Pons (tissue), 1 donor: ENCODE measurements at places on chromosomes 16 and 17.

- DNase-seq: no peak
Observed at GRCh38 chr17:11539637-11540036, 58.6 kb upstream of the DNAH9 start.

DNA sequence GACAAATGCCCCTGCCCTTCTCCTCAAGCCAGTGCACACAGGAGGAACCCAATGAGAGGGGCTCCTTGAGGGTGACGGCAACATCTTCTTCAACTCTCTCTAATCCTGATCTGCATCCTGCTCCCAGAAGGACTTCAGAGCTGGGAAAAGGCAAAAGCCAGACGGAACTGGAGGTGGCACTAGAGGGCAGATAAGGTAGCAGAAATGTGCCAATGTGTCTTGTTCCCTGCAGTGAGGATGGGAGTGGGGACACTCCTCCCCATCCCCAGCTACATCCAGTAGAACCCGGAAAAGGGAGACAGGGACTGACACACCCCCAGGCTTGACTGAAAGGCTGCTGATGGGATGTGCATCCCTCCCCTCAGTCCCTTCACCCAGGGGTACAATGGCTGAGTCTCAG lies 28.5 kb downstream of the SRCIN1 start:
- no peak for DNase-seq

DNA sequence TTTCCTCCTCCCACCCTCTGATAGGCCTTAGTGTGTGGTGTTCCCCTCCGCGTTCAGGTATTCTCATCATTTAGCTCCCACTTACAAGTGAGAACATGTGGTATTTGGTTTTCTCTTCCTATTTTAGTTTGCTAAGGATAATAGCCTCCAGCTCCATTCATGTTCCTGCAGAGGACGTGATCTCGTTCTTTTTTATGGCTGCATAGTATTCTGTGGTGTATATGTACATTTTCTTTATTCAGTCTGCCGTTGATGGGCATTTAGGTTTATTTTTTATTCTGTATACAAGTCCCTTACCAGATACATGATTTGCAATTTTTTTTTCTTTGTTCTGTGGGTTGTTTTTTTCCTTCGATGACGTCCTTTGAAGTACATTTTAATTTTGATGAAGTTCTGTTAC lies 18.8 kb upstream of the CDK5R1 start:
- no peak for DNase-seq

GRCh38 chr16:73418691-73419090 lies 370.8 kb upstream of the ZFHX3 start:
- DNase-seq: no peak

GRCh38 chr17:31414550-31414918 lies 23.1 kb downstream of the RAB11FIP4 start:
- no peak for DNase-seq

- no peak for DNase-seq
Observed at GRCh38 chr16:55035029-55035428, 104.4 kb downstream of the IRX5 start.

DNA sequence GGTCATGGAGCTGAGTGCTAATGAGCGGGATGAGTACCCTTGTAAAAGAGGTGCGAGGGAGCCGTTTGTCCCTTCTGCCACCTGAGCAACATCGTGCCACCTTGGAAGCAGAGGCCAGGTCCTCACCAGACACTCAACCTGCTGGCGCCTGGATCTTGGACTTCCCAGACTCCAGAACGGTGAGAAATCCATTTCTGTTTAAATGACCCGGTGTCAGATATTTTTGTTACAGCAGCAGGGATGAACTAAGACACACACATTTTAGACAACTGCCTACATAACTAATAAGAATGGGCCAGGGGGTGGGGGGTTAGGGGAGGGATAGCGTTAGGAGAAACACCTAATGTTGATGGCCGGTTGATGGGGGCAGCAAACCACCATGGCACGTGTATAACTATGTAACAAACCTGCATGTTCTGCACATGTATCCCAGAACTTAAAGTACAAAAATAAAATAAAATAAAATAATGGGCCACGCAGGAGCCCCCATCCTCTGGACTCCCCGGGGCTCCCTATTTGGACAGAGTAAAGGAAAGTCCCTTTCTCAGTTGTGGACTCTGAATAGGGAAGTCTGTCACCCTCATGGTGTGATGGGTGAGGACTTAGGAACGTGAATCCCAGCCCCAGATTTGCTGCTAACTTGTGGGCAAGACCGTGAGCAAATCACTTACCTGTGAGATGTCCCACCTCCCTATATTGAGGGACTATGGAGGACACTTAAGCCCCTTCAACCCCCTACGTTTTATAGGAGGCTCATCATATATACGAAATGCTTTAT lies 60.6 kb upstream of the DNAH17 start:
- no peak for DNase-seq

DNA sequence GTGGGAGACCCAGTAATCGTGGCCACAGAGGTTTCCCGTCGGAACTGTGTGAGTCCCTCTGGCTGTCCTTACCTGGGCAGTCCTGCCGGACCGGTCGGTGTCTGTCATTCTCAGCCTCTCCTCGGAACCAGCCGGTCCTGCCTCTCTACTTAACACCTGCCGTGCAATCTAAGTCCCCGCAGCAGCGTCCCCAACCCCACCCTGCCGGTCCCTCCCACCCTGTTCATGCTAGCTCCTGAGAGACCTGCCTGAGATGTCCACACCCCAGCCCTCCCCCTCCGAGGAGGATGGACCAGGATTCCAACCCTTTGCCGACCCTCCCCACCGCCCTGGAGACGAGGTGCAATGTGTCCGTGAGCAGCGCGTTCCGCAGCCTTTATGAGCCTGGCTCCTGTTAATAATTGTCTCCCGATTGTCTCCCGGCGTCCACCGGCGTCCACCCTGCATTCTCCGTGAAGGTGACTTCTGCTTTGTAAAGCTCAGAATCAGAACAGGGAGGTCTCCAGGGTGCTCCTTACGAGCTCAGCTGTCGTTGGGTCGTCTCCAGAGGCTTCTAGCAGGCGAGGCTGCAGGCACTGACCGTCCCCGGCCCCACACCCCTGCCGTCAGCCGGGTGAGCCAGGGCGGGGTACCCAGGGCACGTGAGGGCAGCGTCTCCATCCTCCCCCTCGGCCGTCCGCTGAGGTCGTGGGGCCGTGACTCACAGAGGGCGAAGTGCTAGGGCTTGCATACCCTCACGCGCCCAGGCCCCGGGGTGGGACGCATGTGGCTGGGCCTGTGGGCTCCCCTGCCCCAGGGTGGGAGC lies 10.1 kb downstream of the METRNL start:
- no peak for DNase-seq

GRCh38 chr17:77423589-77424451 lies 283.1 kb downstream of the SEC14L1 start:
- DNase-seq: peak; percentile 60

DNA sequence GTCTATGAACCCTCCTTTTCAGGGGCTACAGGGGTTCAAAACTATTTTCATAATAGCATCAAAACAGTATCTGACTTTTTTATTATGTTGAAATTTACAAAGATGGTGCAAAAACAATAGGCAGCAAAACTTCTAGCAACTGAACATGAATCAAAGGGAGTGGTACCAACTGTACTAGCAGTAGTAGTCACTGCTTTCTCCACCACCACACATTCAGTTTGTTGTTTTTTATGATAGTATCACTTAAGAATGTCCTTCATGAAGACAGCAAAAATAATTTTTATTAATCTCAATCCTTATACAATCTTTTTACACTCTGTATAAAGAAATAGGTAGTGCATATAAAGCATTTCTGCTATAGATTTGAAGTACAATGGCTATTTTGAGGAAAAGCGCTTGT lies 47.6 kb downstream of the MED13 start:
- DNase-seq: no peak

DNA sequence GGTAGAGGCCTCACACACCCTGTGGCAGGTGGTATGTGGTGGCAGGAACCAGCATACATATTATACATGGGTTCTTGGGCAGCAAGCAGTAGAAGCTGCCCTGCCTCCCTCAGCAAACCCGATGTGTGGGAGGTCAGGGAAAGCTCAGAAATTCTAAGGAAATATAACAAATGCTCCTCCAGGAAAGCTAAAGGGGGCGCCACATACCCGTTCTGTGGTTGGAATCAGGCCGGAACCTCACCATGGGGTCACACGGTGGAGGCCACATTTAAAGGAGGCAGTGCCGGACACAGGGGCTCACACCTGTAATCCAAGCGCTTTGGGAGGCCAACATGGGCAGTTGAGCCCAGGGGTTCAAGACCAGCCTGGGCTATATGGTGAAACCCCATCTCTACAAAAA lies 12.4 kb upstream of the KATNB1 start:
- no peak for DNase-seq

- DNase-seq: no peak
Observed at GRCh38 chr16:30604316-30604947, 5.8 kb downstream of the ZNF689 start.

GRCh38 chr17:82807562-82807961 lies 32.3 kb downstream of the ZNF750 start:
- no peak for DNase-seq

DNA sequence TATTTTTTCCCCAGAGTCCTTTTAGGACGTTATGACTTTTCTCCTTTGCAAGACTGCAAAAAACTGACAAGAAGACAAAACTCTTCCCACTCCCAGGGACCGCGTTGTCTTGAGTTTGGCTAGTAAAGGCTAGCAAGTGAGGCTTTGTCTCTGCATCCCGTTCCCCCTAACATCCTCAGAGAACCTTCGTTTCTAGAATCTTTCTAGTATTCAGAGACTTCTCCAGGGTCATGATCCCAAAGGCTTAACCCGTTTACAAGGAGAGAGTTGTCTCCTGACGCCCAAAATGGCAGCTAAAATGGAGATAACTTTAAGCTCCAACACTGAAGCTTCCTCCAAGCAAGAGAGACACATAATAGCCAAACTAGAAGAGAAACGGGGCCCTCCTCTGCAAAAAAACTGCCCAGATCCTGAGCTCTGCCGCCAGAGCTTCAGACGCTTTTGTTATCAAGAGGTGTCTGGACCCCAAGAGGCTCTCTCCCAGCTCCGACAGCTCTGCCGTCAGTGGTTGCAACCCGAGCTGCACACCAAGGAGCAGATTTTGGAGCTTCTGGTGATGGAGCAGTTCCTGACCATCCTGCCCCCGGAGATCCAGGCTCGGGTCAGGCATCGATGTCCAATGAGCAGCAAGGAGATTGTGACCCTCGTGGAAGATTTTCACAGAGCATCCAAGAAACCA lies 843 bp downstream of the ZNF174 start:
- DNase-seq: no peak

DNA sequence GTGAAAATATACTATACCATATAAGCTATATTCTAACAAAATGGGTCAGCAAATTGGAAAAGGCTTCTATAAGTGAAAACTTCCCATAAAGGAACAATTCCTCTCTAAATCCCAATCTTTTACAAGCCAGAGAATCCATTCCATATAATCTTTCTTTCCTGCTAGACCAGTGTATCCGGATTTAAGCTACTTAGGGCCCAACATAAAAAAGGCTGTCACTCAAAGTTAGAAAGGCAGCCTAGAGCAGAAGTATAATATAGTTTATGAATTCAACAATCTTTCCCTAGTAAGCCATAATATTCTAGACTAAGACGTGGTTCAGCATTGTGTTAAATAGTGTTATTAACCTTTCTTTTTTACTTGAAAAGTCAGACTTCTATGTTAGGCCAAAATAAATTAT lies 93.0 kb downstream of the SKAP1 start:
- DNase-seq: no peak

GRCh38 chr16:71927383-71927782 lies 32.1 kb downstream of the IST1 start:
- DNase-seq: peak; percentile 34

- no peak for DNase-seq
Observed at GRCh38 chr16:89320782-89321501, 103.4 kb downstream of the ZNF778 start.

- no peak for DNase-seq
Observed at GRCh38 chr17:65697661-65698060, 136.2 kb upstream of the AXIN2 start.

GRCh38 chr16:86826941-86827340 lies 248.6 kb downstream of the FOXL1 start:
- no peak for DNase-seq

GRCh38 chr16:11681556-11681955 lies 13.3 kb downstream of the SNN start:
- DNase-seq: no peak

DNA sequence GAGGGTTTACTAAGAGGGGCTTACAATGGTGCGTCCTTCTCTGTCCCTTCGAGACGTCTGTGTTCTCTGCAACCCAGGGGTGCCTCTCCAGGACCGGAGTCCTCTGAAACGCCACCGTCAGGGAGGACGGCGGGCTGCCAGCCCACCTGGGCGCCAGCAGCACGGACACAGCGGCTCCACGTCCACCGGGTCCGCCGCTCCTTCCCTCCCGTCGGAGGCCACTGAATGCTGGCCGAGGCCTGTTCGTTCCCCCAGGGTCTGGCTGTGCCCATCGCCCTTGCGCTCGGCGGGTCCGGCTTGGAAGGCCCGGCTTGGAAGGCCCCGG lies 403 bp downstream of the TEPSIN start:
- no peak for DNase-seq
